Naive thymus-derived CD4-positive, alpha-beta T cell (primary cell): ENCODE measurements at places on chromosomes 2 and 18.

DNA sequence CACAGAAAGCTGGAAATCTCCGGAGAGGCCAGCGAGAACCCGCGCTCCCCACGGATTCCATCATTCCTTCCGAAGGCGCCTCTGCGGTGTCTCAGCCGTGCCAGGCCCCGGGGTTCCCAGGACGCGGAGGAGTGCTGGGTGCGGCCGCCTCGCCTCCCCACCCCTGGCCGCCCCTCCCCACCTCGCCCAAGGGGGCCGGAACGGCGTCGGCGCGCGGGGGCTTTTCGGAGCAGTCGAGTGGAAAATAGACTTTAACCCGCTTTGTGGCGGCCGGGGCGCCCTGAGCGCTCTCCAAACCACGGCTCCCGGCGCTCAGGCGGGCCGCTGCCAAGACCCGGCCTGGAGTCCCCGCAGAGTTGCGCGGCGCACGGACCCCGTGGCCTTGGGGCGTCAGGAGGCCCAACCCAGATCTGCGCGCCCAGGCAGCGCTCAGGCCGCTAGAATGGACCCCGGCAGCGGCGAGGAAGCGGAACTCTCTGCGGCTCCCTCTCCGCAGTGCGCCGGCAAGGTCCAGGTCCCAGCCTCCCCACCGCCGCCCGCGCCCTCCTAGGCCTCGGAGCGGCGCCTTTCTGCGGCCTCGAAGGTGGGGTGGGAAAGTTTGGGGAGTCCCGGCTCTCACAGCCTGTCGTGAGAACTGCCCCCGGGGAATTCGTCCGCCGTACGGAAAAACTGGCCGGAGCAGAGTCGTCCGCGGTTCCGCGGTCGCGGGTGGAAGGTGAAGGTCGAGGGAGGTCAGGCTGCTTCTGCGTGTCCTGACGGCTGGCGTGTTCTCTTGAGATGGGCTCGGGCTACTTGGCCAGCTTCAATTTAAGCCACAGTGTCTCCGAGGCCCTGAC, 1.2 kb upstream of the EMX1 start:
- DNase-seq: peak; percentile 33

DNA sequence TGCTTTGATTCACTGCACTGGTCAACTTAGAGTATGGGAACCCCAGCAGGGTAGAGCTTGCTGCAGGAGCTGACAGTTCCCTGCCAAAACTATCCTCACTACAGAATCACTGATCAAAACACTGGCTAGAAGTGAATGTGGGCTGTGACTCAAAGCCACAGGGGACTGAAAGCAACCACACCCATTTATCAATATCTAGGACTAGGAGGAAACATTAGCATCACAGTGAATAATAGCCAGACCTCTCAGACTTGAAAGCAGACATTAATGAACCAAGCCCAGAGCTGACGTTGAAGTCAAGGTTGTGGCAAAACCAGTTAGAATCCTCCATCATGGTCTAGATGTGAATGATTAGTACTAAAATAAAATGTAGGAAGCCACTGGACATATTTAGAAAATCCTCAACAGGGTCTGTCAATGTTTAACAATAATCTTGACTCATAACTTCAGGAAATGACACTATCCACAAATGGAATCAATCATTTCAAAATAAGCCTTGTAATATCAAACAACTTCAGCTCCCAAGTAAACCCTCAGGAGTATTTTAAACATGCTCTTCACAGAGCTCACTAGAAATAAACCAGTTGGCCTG, 131.4 kb downstream of the CDH20 start:
- DNase-seq: no peak

- no peak for DNase-seq
Observed at GRCh38 chr2:201597397-201597796, 45.9 kb downstream of the TMEM237 start.

GRCh38 chr18:26549263-26550094, 1.1 kb upstream of the KCTD1 start:
- DNase-seq: no peak

- no peak for DNase-seq
Observed at GRCh38 chr2:115412501-115412900, 970.1 kb downstream of the DPP10 start.

GRCh38 chr2:96773922-96774321, 13.2 kb downstream of the CNNM4 start:
- DNase-seq: peak; percentile 56

DNA sequence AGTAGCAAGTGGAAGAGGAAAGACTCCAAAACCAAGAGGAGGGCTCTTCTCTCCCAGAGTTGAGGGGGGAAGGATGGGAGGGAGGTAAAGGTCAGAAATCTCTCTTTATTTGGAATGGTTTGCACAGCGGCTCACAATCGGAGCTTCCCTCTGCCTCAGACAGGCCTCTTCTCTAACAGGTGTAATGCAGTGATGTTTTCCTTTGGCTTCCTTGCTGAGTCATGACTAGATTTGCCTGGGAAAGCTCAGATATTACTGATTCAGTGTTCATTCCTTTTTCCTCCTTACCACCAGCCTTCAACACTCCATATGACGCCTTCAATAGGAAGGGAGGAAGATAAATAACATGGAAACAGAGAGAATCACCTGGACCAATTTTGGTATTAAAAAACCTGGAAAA, 136.6 kb downstream of the RNF152 start:
- DNase-seq: no peak

GRCh38 chr2:67437114-67437513, 40.0 kb downstream of the ETAA1 start:
- DNase-seq: no peak

DNA sequence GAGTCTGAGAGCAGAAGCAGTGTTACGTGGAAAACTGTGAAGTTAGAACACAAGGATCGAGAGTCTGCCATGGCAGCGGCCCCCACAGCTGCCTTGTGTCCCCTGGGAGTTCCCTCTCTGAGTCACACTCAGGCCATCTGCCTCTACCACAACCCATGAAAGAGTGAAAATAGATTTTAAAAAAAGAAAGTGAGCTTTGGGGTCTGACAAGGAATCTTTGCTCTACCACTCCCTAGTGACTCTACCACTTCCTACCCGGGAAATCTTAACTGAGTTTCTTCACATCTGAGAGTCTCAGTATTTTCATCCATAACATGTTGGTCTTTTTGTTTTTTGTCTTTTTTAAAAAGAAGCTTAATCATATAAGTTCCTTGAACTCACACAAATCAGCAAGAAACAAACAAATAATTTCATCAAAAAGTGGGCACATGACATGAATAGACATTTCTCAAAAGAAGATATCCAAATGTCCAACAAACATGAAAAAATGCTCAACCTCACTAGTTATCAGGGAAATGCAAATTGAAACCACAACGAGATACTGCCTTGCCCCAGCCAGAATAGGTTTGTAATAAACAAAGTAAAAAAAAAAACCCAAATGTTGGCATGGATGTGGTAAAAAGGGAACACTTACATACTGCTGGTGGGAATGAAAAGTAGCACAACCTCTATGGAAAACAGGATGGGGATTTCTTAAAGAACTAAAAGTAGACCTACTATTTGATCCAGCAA, 2.4 kb upstream of the MSGN1 start:
- DNase-seq: no peak

DNA sequence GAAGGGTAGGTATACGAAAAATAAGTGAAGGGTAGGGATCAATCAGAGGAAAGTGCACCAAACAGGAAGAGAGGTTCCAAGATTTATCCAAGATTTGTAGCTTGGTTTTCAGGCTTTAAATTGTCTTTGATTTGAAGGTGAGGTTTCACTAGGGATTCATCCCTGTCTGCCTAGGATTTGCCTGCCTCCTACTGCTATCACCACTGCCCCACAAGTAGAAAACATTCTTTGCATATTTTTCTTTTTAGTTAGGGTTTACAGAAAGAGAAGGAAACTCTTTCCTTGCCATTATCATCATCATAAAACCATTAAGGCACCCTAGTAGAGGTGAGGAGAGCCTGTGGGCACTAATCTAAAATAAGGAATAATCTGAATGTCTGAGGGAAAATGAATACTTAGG, 45.8 kb upstream of the TANC1 start:
- DNase-seq: no peak

DNA sequence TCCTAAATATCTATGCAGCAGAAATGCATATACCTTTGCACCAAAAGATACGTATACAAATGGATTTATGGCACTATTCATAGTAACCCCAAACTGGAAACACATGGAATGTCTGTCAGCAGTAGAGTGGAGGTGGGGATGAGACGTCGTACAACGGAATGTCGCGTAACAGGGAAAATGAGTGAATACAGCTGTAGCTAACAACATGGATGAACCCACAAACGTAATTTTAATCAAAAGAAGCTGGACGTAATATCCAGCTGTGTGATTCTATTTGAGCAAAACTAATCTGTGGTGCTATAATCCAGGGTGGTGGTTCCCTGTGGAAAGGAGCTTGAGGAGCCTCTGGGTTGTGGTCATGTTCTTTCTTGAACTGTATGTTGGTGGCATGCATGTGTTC, 89.9 kb downstream of the MTA3 start:
- no peak for DNase-seq

GRCh38 chr2:85164145-85164569, 31.0 kb downstream of the TCF7L1 start:
- DNase-seq: no peak

DNA sequence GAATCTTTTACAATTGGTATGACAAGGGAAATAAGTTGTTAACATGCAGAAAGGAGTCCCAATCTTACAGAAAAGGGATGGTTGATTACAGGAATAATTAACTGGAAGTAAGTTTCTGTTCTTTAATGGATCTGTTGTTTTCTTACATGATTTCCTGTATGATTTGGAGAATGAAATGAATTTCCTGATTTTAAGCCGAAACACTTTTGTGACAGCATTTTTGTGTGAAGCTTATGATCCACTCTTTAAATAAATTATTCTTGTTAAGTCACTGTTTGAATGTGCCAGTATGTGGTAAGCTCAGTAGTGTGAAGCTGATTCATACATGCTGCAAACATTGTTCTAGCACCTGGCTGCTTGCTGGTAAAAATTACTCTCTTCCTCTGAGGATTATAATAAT, 516.2 kb downstream of the DCDC2C start:
- DNase-seq: no peak

- no peak for DNase-seq
Observed at GRCh38 chr2:218193701-218194100, 23.3 kb upstream of the ARPC2 start.

GRCh38 chr2:39550701-39551285, 113.7 kb upstream of the MAP4K3 start:
- DNase-seq: no peak

DNA sequence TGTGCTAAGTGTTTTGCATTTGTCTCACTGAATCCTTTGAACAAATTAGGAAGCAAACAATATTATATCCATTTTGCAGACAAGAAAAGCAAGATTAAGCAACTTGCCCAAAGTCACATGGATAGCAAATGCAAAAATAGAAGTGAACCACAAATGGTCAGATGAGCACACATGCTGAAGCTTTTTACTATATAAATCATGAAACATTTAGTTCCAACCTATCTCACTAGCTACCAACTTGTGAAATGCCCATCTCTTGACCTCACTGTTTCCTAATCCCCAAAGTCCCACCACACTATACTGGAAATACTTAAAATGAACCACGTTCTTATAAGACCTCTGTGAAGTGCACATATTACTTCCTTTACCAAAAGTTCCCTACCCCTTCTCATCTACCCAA, 380.5 kb downstream of the ERBB4 start:
- DNase-seq: no peak

GRCh38 chr2:71997843-71998242, 149.8 kb downstream of the CYP26B1 start:
- no peak for DNase-seq

DNA sequence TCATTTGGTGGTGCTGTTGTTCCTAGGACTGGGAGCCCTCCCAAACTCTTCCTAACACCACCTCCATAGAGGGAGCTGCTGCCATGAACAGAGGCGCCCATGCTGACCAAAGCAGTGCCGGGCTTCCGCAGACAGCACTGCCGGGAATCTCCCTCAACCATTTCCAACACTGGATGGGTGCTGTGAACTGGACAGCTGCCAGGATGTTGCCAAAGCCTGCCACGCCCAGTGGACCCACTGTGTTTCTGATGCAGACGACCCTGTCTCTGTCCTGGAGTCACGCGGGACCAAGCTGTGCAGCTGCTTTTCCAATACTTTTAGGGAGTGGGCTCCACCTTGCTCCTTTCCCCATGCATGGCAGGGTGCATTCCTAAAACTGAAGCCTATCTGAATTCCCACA, 16.9 kb upstream of the GNAL start:
- no peak for DNase-seq

DNA sequence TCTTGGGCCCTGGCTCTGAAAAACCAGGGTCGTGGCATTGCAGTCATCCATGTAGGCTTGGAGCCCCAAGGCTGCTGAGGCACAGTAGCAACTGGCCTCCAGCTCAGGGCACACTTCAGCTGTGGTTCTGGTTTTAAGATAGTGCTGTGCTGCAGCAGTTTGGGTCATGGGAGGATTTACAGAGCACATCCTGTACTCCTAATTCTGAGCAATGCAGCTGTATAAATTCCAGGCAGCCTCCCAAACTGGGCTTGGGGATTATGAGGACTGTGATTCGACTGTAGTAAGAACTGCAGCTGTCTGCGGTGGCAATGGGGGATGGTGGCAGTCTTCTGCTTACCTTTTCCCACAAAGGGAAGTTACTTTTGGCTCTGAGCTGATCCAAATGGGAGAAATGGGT, 536.3 kb upstream of the GCFC2 start:
- DNase-seq: no peak

GRCh38 chr2:38632980-38633379, 30.3 kb upstream of the HNRNPLL start:
- no peak for DNase-seq

GRCh38 chr18:47226660-47227059, 24.8 kb downstream of the SKOR2 start:
- no peak for DNase-seq

DNA sequence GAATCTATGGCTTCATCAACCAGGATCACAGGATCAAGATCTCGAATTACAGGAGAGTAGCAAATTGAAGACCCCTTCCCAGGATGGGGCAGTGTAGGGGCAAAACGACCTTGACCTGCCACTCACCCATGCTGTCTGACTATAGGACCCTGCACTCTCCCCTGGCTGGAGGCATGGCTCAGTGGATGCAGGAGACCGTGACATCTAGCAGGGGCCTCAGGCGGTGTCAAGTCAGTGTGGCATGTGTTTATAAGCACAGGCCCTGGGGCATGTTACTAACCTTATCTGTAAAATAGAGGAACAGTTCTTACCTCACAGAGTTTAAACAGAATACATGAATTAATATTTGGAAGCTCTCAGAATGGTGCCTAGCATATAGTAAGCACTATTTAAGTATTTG, 3.5 kb downstream of the HAAO start:
- no peak for DNase-seq

DNA sequence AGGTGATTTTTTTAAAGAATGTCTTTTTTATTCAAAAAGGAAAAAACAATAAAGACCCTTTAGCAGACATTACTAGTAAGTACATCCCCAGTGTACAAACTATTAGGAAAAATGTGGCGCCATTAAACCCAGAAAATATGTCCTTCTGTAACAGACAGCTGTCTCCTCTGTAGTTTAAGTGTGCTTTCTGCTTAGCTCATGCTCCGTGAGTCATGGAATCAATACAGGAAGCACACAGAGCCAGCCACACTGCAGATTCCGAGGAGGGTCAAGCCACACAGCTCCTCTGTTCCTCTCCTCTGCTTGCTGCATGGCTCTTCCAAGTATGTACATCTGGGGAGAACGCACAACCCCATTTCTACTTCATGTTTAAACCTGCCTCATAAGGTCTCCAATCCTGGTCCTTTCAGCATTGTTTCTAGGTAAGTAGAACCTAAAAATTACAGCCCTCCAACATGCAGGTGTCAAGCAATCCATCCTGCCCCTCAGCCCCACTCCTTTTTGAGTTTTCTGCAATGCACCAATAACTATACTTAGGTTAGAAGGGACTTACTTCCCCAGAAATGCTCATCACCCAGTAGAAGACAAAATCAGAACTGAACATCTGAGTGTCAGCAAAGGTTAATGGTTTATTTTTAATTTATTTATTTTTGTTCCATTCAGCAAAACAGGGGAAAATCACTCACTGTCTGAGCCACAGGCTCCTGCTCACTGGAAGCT, 37.5 kb downstream of the ACVR1 start:
- DNase-seq: no peak
